ENCODE measurements at places on chromosomes 1 and 21.

DNA sequence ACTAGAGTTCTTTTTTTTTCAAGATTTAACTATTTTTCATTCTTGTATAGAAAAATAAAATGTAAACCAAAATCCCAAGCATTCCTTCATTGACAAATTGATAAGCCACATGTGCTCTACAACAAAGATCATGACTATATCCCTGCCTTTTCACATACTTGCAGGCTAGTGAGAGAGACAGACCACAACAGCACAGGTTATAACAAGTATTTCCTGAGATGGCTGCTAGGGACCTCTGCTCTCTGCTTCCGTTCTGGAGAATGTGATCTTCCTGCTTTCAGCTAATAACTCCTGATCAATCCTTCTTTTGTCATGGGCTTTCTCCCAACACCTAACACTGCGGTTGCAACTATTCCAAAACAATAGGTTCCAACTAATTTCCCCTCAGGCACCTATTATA is 14.0 kb upstream of the SPRR2F start:
- no peak for DNase-seq

DNA sequence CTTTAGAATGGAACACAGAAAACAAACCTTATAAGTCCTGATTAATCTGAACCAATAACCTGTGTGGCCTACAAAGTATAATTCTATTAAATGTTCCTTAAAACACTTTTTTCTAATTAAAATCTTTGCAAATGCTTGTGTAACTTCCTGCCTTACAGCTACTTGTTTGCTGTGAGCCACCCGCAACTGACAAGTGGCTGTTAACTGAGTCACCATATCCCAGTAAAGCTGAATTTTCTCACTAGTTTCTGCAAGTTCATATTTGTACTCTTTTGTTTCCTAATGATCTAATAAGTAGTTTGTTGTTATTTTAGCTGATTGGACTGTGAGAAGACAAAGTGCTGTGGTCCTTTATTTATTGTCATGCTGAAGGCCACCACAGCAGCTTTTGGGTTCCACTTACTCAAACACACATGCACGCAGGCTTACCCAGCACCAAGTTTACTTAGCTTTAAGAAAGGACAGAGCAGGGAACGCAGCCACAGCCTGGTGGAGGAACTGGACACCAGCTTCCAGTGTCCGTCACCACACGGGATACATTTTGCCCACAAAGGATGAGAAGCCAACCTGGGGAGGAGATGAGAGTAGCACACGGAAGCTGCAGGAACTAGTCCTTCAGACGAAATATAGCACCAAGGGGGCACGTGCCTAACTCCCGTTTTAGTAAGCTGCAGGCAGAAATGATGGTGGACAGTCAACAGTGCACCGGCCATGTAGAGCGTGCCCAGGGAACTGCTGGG is 47.8 kb downstream of the LCA5L start:
- DNase-seq: no peak

DNA sequence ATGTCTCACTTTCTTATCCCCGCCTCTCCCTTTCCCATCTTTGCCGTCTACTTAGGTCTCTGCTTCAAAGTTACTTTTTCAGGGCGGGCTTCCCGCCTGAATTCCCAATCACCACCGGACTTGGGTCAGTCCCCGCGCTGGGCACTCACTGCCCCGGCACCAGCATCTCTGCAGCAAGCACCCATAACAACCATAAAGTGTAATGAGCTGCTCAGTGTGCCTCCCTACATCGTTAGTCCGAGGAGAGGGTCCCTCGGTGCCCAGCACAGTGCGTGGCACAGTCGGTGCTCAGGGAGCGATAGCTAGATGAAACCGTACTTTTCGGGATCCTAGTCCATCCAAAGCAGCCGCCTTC is 633 bp upstream of the CTPS1 start:
- no peak for DNase-seq

DNA sequence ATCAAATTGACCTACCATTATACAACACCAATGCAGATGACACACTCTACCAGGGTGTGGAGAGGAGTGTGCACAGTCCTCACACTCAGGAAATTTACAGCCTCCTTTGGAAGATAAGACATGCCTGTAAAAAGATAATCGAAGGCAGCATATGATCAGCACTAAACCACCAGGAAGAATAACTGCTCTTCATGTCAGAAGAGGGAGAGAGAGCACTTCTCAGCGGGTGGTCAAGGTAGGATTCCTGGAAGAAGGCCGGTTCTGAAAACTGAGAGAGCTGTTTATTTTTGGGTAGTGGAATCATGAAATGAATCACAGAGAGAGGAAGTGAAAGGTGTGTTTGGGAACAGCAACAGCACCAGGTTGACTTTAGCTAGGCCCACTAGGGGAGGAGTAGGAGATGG is 14.0 kb upstream of the ZNF697 start:
- DNase-seq: no peak

GRCh38 chr1:98384461-98385141 is 276.9 kb upstream of the SNX7 start:
- no peak for DNase-seq
